ENCODE measurements at places on chromosomes 5 and 9. TPM values are rescaled to one million over a fixed set of nuclear protein-coding genes. Genes with fewer than 3 reads are reported as not detected.

The ARHGEF28 gene
- polyA plus RNA-seq = not detected

The REEP5 gene
- 28.4 TPM for polyA plus RNA-seq

The MAN2A1 gene
- polyA plus RNA-seq = 24.9 TPM

The ANKHD1 gene
- 87.1 TPM for polyA plus RNA-seq

The PTPA gene
- polyA plus RNA-seq = 13.8 TPM

The LEAP2 gene
- 0.70 TPM for polyA plus RNA-seq

The CNTFR gene
- not detected for polyA plus RNA-seq

The LRRC14B gene
- not detected for polyA plus RNA-seq

The PPIC gene
- not detected for polyA plus RNA-seq

DNA sequence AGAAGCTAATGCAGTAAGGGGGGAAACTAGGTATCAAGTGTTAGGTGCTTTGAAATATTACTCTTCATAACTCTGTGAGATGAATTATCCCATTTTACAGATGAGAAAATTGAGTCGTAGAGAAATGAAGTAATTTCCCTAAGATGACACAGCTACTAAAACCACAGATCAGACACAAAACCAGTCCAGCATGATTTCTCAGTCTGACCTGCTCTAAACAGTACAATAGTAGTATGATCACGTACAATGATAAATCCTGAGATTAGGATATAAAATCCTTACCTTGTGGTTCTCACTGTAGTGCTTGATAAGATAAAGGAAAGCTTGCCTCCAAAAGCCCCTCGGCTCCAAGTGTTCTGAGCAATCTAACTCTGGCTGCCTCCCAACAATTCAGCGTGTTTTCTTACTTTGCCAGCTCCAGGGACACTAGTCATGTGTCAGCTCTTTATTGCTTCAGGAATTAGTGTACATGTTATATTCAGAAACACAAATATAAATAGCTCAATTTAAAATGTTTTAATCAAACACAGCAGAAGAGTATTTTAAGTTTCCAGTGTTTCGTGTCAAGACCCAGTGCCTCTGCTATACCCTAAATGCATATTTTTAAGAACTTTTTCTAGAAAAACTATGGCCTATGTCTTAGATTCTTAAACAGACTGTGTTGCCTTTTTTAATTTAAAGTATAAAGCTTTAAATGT, 243.6 kb downstream of the DENND1A start:
- no peaks in the 10 kb centered on the region for H3K4me1 ChIP-seq
- no peak overlapping the region for H3K4me3 ChIP-seq
- no peaks in the 10 kb centered on the region for H3K36me3 ChIP-seq
- no peaks in the 10 kb centered on the region for H3K27me3 ChIP-seq
- no peak for DNase-seq

- H3K4me1 ChIP-seq = peaks cover 31% of the 10 kb centered on the region
- peaks cover 87% of the 10 kb centered on the region for H3K36me3 ChIP-seq
- peak overlapping the region; percentile 99 for H3K27ac ChIP-seq
Observed at GRCh38 chr5:132485641-132486317, 4.8 kb downstream of the IRF1 start.

GRCh38 chr5:123279136-123279535, 144.1 kb downstream of the CEP120 start:
- no peak overlapping the region for H3K4me3 ChIP-seq
- no peak overlapping the region for H3K27ac ChIP-seq
- no peak for DNase-seq

GRCh38 chr5:135456238-135457099, 4.3 kb upstream of the TIFAB start:
- no peaks in the 10 kb centered on the region for H3K27me3 ChIP-seq
- H3K4me3 ChIP-seq = no peak overlapping the region
- no peak overlapping the region for H3K27ac ChIP-seq
- no peaks in the 10 kb centered on the region for H3K4me1 ChIP-seq
- H3K36me3 ChIP-seq = no peaks in the 10 kb centered on the region

GRCh38 chr5:73412597-73412988, 36.0 kb downstream of the FOXD1 start:
- H3K27ac ChIP-seq = no peak overlapping the region
- peaks cover 6% of the 10 kb centered on the region for H3K27me3 ChIP-seq
- no peaks in the 10 kb centered on the region for H3K36me3 ChIP-seq
- no peaks in the 10 kb centered on the region for H3K4me1 ChIP-seq
- DNase-seq = no peak

GRCh38 chr9:109640580-109641371, 139.2 kb upstream of the PALM2AKAP2 start:
- no peaks in the 10 kb centered on the region for H3K36me3 ChIP-seq
- no peak overlapping the region for H3K4me3 ChIP-seq
- peaks cover 5% of the 10 kb centered on the region for H3K27me3 ChIP-seq
- DNase-seq = no peak
- H3K27ac ChIP-seq = no peak overlapping the region

DNA sequence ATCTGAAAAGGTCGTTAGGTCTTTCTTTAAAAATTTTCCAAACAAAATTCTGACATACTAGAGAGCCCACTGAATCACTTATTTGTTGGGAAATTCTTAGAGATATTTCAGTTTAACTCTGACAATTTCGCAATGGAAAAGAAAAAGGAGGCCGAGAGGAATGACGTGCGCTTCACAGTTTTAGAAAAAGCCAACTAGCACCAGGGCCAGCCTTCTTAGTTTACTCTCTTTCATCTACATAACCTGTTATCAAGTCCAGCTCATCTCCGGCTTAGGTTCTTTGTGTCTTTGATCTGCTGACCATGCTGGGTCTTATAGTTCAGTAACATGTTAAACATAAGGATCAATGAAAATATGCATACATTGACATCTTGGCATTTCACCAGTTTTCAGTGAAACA, 201.7 kb upstream of the TAS2R1 start:
- no peaks in the 10 kb centered on the region for H3K4me1 ChIP-seq
- no peak for DNase-seq
- no peaks in the 10 kb centered on the region for H3K36me3 ChIP-seq
- H3K27me3 ChIP-seq = no peaks in the 10 kb centered on the region
- H3K4me3 ChIP-seq = no peak overlapping the region
- no peak overlapping the region for H3K27ac ChIP-seq

DNA sequence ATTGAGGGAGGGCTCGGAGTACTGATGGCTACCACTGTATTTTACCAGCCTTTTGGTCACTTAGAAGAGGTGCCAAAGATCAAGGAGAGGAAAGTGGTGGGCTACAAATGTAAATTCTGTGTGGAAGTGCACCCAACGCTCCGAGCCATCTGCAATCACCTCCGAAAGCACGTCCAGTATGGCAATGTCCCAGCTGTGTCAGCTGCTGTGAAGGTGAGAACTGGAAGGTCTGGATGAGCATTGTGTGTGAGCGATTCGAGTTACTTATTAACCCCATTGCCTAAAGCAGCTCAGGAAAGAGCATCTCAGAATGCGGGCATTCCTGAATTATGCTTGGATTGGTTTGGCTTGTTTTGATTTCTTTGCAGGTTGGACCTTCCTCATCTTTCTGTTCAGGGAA, 67.5 kb downstream of the ZNF462 start:
- H3K27me3 ChIP-seq = no peaks in the 10 kb centered on the region
- no peak overlapping the region for H3K4me3 ChIP-seq
- DNase-seq = no peak

GRCh38 chr9:3955305-3955687, 344.6 kb downstream of the GLIS3 start:
- H3K27ac ChIP-seq = no peak overlapping the region
- H3K4me1 ChIP-seq = no peaks in the 10 kb centered on the region
- no peak for DNase-seq
- no peak overlapping the region for H3K4me3 ChIP-seq
- H3K36me3 ChIP-seq = no peaks in the 10 kb centered on the region
- H3K27me3 ChIP-seq = no peaks in the 10 kb centered on the region

DNA sequence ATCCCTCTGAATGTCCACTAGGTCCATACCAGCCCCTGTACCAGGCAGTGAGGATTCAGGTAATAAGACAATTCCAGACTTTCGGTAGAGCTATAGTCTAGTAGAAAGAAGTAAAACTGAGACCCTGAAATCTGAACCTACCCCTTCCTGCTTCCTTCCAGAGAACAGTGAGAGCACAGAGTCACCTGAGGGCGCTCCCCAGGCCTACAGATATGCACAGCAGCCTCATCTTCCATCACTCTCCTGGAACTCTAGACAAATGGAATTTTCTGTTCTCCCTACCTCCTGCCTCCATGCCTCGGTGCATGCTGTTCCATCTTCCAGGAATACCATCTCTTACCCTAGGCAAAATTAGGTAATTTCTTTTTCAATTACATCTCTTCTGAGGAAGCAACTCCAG, 3.1 kb upstream of the GNA14 start:
- no peak overlapping the region for H3K4me3 ChIP-seq
- no peak for DNase-seq

- H3K4me3 ChIP-seq = no peak overlapping the region
- H3K36me3 ChIP-seq = no peaks in the 10 kb centered on the region
- no peaks in the 10 kb centered on the region for H3K4me1 ChIP-seq
- no peak overlapping the region for H3K27ac ChIP-seq
Observed at GRCh38 chr5:159972538-159973362, 36.2 kb upstream of the TTC1 start.

GRCh38 chr9:122340161-122340560, 30.7 kb upstream of the PTGS1 start:
- H3K4me1 ChIP-seq = no peaks in the 10 kb centered on the region
- DNase-seq = no peak
- H3K4me3 ChIP-seq = no peak overlapping the region
- no peaks in the 10 kb centered on the region for H3K27me3 ChIP-seq
- no peak overlapping the region for H3K27ac ChIP-seq

DNA sequence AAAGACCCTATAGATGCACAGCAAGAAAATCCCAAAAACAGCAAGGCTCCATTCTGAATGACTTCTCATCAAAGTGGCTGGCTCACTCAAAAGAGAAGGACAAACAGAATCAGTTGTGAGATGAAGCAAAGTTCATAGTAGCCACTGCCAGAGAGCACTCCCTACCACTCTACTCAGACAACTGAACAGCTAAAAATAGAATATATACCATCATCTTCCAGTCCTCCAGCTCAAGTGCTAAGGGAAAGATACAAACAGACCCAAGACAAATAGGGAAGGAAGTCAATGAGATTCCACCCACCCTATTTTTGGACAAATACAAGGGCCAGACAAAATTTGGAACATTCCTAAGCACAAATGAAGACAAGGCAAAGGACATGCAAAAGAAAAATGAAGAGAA, 20.6 kb downstream of the GNAQ start:
- H3K27me3 ChIP-seq = no peaks in the 10 kb centered on the region
- H3K4me3 ChIP-seq = no peak overlapping the region
- H3K36me3 ChIP-seq = no peaks in the 10 kb centered on the region
- peaks cover 28% of the 10 kb centered on the region for H3K4me1 ChIP-seq
- H3K27ac ChIP-seq = no peak overlapping the region
- no peak for DNase-seq

DNA sequence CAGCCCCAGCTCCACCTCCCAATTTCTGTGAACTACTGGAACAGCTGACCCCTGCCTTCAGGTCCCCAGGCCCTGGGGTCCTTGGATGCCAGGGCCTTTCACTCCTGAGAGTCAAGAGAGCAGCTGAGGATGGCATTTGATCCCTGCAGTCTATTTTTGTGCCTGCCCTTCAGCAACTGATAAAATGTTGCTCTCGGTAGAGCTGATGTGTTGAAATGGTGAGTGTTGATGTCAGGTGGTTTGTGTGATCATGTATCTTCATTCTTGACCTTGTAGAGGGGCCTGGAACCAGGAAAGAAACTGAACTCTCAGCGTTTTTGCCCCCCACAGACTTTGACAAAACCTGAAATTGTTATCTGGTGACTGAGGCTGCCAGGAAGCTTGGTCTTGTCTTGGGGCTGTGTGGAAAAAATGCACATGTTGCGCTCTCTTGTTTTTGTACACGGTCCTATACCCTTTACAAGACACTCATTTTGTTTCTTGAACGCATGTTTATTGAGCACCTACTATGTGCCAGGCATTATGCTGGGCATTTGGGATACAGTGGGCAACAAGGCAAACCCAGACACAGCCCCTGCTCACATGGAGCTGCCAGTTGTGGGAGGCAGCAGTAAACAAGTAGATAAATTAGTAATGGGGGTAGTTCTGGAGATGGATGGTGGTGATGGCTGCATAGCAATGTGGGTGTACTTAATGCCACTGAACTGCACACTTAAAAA, 78.3 kb downstream of the PPARGC1B start:
- H3K27ac ChIP-seq = no peak overlapping the region
- no peak overlapping the region for H3K4me3 ChIP-seq
- no peaks in the 10 kb centered on the region for H3K36me3 ChIP-seq
- DNase-seq = no peak
- H3K4me1 ChIP-seq = no peaks in the 10 kb centered on the region
- no peaks in the 10 kb centered on the region for H3K27me3 ChIP-seq

DNA sequence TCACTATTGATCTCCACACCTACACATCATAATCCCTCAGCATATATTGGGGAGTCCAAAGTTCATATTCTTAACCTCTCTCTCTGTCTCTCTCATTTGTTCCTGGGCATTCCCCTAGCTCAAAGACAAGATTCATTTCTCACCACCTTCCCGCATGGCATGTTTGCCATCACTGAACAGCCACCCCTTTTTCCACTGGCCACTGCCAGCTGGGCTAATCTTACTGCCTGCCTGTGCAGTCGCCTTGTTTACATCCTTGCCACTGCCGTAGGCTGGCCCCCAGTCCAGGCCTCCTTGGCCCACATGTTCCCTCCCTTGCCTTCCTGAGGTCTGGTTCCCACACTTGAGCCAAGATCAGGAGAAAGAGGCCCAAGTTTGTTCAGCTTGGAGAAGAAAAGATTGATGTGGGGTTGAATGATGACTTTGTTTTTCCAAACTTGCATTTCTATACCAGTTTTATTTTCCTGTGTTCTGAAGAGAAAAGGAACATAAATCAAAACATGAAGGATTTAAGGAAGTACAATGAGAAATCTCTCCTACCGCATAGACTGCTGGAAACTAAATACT, 80.2 kb downstream of the PLAC8L1 start:
- H3K4me1 ChIP-seq = no peaks in the 10 kb centered on the region
- no peaks in the 10 kb centered on the region for H3K27me3 ChIP-seq
- H3K36me3 ChIP-seq = no peaks in the 10 kb centered on the region
- H3K4me3 ChIP-seq = no peak overlapping the region
- H3K27ac ChIP-seq = no peak overlapping the region

- peaks cover 22% of the 10 kb centered on the region for H3K36me3 ChIP-seq
- H3K27me3 ChIP-seq = no peaks in the 10 kb centered on the region
- no peak for DNase-seq
- no peak overlapping the region for H3K4me3 ChIP-seq
Observed at GRCh38 chr5:72294473-72294872, 25.6 kb downstream of the MRPS27 start.

DNA sequence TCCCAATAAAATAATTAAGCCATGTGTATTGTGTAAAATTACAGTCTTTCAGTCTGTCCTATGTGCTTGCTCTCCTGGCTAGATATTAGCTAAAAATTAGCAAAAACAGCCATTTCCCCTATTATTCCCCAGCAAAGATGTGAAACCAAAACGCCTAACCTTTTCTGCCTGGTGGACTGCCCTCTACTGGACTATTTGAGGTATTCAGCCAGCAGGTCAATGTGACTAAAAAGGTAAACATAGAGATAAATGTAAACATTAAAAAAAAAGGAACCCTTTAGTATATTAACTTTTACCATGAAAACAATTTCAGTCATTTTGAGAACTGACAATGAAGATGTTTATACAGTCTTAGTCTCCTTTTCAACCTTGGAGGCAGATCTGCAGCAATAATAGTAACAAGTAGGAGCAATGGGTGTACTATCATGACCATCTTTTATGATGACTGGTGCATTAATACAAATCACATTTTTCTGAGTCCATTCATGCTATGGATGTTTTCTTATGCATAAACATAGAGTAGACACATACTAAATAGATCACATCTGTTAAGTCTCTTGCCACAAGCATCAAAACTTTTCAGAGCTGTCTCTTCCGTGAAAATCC, 10.1 kb downstream of the ATG12 start:
- H3K27ac ChIP-seq = no peak overlapping the region
- peaks cover 14% of the 10 kb centered on the region for H3K36me3 ChIP-seq
- H3K4me1 ChIP-seq = no peaks in the 10 kb centered on the region
- H3K4me3 ChIP-seq = no peak overlapping the region
- no peaks in the 10 kb centered on the region for H3K27me3 ChIP-seq

All from naive thymus-derived CD4-positive, alpha-beta T cell (primary cell).